Activated naive CD8-positive, alpha-beta T cell treated with anti-CD3 and anti-CD28 coated beads, Interleukin-2, amount 50 U/mL, for 24 hours (primary cell): ENCODE measurements at places on chromosomes 1 and 21.

- peaks cover 22% of the 10 kb centered on the region for H3K4me1 ChIP-seq
- no peak overlapping the region for H3K4me3 ChIP-seq
- H3K27ac ChIP-seq, result no peak overlapping the region
- peaks cover 67% of the 10 kb centered on the region for H3K27me3 ChIP-seq
Measured at GRCh38 chr1:87150143-87150542, 178.5 kb upstream of the LMO4 start.

DNA sequence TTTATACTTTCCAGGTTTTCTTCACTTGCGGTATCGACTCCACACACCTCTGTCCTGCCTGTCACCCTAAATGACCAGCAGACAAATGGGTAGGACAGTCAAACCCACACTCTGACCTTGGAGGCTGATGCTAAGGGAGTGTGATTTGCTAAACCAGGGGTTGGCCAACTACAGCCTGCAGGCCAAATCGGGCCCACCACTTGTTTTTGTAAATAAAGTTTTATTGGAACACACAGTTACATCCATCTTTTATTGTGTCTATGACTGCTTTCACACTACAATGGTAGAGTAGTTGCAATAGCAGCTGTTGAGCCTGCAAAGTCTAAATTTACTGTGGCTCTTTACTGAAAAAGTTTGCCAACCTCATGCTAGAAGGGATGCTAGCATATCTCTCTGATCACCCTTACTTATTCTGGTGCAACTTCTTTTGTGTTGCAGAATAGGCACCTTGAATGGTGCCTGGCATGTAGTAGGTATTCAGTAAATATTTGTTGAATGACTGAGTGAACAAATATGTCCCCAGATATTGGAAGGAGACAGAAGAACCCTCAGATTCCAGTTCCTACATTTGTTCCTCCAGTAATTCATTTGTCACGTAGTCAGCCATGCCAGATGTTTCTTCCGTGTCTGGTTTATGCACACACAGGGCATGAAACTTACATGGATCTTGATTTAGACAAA, 18.6 kb downstream of the IFNGR2 start:
- peaks cover 8% of the 10 kb centered on the region for H3K36me3 ChIP-seq
- H3K4me1 ChIP-seq, result no peaks in the 10 kb centered on the region
- DNase-seq, result no peak
- no peak overlapping the region for H3K27ac ChIP-seq

- H3K4me1 ChIP-seq, result no peaks in the 10 kb centered on the region
- H3K36me3 ChIP-seq, result no peaks in the 10 kb centered on the region
Measured at GRCh38 chr1:7007902-7008301, 222.6 kb downstream of the CAMTA1 start.

DNA sequence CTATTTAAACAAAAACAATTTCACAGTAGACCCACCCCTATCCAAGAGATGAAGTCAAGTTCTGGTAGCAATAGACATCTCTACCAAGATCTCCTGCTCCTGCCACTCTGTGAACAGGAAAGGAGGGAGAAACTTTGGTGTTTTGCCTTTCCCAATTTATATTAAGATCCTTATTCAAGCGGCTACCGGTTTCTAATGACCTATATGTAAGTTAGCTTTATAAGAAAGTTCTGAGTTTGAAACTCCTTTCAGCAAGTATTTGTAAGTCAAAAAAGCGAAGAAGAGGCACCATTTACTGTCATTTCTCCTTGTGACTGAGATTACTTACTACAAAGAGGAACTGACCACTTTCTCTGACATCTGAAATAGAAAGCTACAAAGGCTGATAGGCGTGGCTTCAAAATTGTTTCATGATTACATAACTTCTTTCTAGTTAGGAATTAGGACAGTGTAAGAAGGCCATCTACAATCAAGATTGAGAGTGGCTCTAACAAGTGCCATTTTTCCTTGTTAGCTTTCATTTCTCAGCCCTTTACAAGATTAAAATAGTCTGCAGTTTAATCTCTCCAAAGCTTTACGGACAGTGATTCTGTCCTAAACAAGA, at the start of gene MNDA:
Gene MNDA (plus strand): TSS at position 448 of the 604 bp plus-strand sequence. CDS start 10,803 bp downstream, outside the sequence.
- peaks cover 12% of the 10 kb centered on the region for H3K4me1 ChIP-seq
- peaks cover 7% of the 10 kb centered on the region for H3K36me3 ChIP-seq
- H3K27me3 ChIP-seq, result peaks cover 3% of the 10 kb centered on the region
- H3K4me3 ChIP-seq, result no peak within 1 kb of the TSS
- no peak for DNase-seq
- no peak within 1 kb of the TSS for H3K27ac ChIP-seq

GRCh38 chr1:100528871-100529270, 9.1 kb upstream of the GPR88 start:
- DNase-seq, result no peak
- H3K36me3 ChIP-seq, result no peaks in the 10 kb centered on the region
- no peak overlapping the region for H3K4me3 ChIP-seq
- H3K4me1 ChIP-seq, result peaks cover 24% of the 10 kb centered on the region

GRCh38 chr1:89358287-89358893, 5.5 kb upstream of the GBP6 start:
- peaks cover 49% of the 10 kb centered on the region for H3K4me1 ChIP-seq
- H3K4me3 ChIP-seq, result peak overlapping the region; percentile 33
- no peaks in the 10 kb centered on the region for H3K36me3 ChIP-seq
- peak; percentile 84 for DNase-seq

- no peaks in the 10 kb centered on the region for H3K27me3 ChIP-seq
- H3K4me1 ChIP-seq, result no peaks in the 10 kb centered on the region
- H3K36me3 ChIP-seq, result no peaks in the 10 kb centered on the region
- no peak overlapping the region for H3K4me3 ChIP-seq
Measured at GRCh38 chr1:239982762-239983161, 108.9 kb upstream of the FMN2 start.

GRCh38 chr1:153525088-153525728, 10.6 kb downstream of the S100A6 start:
- no peak overlapping the region for H3K4me3 ChIP-seq
- no peaks in the 10 kb centered on the region for H3K36me3 ChIP-seq

- H3K4me3 ChIP-seq, result no peak overlapping the region
- no peaks in the 10 kb centered on the region for H3K36me3 ChIP-seq
- no peaks in the 10 kb centered on the region for H3K4me1 ChIP-seq
Measured at GRCh38 chr1:115714572-115715141, 53.9 kb downstream of the CASQ2 start.

DNA sequence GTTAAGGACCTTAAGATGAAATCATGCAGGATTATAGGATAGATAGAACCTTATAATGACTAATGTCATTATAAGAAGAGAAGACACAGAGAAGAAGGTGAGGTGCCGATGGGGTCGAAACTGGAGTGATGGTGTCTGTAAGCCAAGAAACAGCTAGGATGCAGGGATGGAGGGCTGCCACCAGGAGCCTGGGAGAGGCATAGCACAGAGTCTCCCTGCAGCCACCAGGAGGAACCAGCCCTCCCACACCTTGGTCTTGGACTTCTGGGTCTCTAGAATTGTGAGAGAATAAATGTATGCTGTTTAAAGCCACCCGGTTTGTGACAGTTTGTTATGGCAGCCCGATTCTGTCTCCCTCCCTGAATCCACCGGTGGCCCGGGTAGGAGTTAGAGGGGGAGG, 337.2 kb upstream of the AJAP1 start:
- DNase-seq, result no peak
- H3K27me3 ChIP-seq, result peaks cover 4% of the 10 kb centered on the region
- H3K27ac ChIP-seq, result no peak overlapping the region
- H3K4me3 ChIP-seq, result no peak overlapping the region
- no peaks in the 10 kb centered on the region for H3K4me1 ChIP-seq

GRCh38 chr1:211095381-211095780, 38.6 kb downstream of the KCNH1 start:
- H3K27me3 ChIP-seq, result peaks cover 8% of the 10 kb centered on the region
- no peak for DNase-seq
- H3K36me3 ChIP-seq, result no peaks in the 10 kb centered on the region
- H3K4me3 ChIP-seq, result no peak overlapping the region
- H3K27ac ChIP-seq, result no peak overlapping the region
- no peaks in the 10 kb centered on the region for H3K4me1 ChIP-seq

DNA sequence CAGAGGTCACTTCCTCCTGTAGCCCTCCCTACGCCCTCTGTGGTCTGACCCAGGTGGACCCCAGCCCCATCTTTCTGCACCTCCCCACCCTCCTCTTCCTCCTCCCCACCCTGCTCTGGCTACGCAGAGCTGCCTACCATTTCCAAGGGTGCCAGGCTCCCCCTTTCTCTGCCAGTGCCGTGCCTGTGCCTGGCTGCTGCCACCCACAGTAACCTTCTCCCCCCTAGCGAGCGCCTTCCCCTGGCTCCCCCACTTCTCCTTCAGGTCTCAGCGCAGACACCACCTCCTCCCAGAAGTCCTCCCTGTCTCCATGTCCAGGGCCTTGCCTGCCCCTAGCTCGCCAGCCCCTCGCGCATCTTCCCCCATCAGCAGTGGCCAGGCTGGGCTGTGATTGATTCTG, 471.5 kb downstream of the PTPRU start:
- H3K4me3 ChIP-seq, result no peak overlapping the region
- no peak for DNase-seq
- H3K27ac ChIP-seq, result no peak overlapping the region
- H3K4me1 ChIP-seq, result peaks cover 38% of the 10 kb centered on the region

- H3K27me3 ChIP-seq, result peaks cover 21% of the 10 kb centered on the region
Measured at GRCh38 chr1:182768963-182769362, 20.6 kb upstream of the NPL start.

DNA sequence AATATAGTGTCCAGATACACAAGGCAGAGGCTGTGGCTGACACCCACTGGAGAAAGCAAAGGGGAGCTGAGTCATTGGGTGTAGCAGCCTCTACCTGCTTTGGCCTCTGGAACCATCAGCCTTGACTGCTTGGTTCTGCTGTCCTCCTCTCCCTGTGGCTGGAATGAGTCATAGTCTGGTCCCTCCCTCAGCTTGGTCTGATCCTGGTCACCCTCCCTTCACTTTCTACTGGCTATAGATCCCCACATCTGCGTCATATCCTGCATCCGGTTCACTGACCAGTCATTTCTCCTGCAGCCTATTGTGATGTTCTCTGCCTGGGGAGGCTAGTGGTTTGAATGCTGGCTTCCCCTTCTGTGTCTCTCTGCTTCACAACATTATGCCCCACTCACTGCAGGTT, 372.8 kb upstream of the DAB1 start:
- no peaks in the 10 kb centered on the region for H3K36me3 ChIP-seq
- no peak overlapping the region for H3K27ac ChIP-seq
- no peak for DNase-seq
- H3K4me3 ChIP-seq, result no peak overlapping the region
- H3K4me1 ChIP-seq, result no peaks in the 10 kb centered on the region
- H3K27me3 ChIP-seq, result no peaks in the 10 kb centered on the region

DNA sequence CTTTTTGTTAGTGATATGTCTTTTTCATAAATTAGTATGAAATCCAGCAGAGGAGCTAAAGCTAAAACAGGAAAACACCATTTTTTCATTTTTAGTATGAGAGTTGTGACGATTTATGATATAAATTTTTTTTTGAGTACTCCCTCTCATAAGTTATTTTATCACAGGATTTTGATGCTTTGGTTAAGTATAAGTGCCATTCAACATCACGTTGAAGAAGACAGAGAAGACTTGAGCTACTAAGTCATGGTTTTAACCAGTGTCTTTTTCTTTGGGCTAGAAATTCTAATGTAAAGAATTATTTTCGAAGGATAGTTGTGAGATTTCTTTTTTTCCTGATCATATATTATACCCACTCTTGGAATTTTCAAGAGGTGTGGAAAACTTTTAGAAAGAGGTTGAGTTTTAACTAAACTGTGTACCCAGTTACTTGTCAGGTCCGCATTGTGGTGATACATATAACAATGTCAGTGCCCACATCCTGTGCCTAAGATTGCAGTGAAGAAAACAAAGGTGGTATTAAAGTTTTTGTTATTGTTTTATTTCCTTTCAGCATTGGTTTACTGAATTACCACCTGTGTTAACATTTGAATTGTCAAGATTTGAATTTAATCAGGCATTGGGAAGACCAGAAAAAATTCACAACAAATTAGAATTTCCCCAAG, 93.8 kb downstream of the USP25 start:
- H3K27ac ChIP-seq, result peak overlapping the region; percentile 34
- no peak overlapping the region for H3K4me3 ChIP-seq
- DNase-seq, result no peak
- H3K36me3 ChIP-seq, result peaks cover 36% of the 10 kb centered on the region
- no peaks in the 10 kb centered on the region for H3K27me3 ChIP-seq

DNA sequence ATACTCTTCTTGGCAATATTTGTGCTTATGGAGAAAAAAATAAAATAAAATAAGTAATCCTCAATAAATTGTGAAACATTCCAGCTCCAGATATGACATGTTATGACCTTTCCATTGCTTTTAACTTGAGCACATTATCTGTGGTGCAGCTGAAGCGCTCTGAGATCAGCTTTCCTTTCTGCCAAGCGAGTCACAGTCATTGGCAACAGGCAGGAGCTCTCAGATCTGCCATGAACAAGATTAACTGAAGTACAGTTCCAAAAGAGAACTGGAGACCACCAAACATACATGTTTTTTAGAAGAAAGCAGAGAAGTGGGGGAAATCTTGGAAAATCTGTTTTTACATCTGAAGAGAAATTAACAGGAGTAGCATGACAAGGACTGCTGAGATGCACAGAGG, 89.2 kb upstream of the DSCAM start:
- DNase-seq, result no peak
- H3K4me1 ChIP-seq, result no peaks in the 10 kb centered on the region
- no peak overlapping the region for H3K27ac ChIP-seq
- no peak overlapping the region for H3K4me3 ChIP-seq
- H3K36me3 ChIP-seq, result no peaks in the 10 kb centered on the region
